ENCODE measurements at places on chromosomes 5 and 9.

DNA sequence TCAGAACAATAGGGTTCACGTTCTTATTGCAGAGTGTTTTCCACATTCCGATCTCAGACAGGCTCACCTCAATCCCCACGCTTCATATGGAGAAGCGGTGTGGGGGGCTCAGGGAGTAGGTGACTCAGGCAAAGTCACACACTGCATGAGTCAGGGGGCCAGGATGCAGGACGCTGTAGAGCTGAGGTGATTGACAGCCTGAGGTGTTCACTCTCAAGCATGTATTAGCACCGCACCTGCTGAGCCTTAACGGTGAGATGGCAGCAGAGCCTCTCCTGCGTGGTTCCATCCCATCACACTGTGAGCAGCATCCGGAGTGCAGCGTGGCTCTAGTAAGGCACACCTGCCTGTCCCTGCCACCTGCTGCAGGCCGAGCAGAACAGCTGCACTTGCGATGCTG lies 194.0 kb downstream of the IRX2 start:
- no peak for DNase-seq

DNA sequence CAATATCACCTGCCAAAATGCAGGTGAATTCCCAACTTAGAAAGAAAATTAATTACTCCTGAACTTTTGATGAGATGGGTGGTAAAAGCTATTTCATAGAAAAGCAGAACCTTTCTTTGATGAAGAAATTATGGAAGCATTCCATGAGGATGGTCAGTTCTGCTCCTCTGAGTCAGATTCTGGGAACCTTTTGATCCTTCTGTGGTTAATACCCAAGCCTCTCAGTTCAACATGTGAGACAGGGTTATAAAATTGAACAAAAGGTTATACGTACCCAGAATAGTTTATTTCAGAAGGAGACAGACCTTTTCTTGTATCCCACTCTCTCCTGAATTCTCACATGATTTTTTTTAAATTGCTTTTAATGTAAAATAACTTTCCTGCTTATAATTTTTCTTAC lies 767.6 kb upstream of the ADAMTS16 start:
- DNase-seq, result no peak

DNA sequence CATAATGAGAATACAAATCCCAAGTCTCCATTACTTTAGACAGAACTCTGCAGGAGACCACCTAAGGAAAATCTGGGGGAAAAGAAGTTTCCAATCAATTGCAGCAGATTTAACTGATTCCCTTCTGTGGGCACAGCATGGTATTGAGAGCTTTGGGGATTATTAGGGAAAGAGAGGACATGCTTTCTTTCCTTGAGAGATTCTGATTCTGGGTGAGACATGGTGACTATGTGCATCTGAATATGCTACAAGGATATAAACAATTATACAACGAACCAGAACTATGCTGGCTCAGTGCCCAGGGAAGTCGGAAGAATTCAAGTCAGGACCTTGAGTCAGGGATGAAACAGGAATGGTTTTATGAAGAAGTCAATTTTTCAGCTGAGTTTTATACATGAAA lies 183.7 kb downstream of the PDE4D start:
- no peak for DNase-seq

- DNase-seq, result no peak
Measured at GRCh38 chr9:101572316-101572715, 22.5 kb downstream of the PPP3R2 start.

- DNase-seq, result no peak
Measured at GRCh38 chr5:100519075-100519474, 16.1 kb upstream of the FAM174A start.

DNA sequence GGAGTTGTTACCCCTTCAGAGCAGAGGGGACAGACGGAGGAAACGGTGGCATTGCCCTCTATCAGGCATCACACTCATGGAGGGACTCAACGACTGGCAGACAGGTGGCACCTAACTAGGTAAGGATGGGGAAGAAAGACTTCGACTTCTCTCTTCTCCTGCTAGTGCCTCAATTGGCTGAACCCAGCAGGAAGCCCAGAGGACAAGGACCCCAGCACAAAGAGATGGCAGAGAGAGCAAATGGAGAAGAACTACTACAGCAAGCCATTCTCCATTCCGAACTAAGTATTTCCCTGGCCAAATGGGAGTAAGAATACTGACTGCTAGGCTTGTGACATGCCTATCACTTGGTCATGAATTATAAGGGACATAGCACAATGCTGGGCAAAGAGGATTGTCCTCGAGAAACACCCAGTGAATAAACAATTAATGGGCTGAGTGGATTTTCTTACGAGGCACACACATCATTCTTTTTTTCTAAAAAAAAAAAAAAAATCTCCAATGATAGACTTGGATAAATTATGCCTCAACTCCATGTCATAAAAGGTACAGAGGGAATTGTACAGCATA lies 35.3 kb upstream of the CPEB4 start:
- DNase-seq, result no peak

GRCh38 chr5:178279723-178280438 lies 47.3 kb upstream of the PHYKPL start:
- peak; percentile 24 for DNase-seq

- DNase-seq, result no peak
Measured at GRCh38 chr9:23736293-23736692, 89.7 kb downstream of the ELAVL2 start.

DNA sequence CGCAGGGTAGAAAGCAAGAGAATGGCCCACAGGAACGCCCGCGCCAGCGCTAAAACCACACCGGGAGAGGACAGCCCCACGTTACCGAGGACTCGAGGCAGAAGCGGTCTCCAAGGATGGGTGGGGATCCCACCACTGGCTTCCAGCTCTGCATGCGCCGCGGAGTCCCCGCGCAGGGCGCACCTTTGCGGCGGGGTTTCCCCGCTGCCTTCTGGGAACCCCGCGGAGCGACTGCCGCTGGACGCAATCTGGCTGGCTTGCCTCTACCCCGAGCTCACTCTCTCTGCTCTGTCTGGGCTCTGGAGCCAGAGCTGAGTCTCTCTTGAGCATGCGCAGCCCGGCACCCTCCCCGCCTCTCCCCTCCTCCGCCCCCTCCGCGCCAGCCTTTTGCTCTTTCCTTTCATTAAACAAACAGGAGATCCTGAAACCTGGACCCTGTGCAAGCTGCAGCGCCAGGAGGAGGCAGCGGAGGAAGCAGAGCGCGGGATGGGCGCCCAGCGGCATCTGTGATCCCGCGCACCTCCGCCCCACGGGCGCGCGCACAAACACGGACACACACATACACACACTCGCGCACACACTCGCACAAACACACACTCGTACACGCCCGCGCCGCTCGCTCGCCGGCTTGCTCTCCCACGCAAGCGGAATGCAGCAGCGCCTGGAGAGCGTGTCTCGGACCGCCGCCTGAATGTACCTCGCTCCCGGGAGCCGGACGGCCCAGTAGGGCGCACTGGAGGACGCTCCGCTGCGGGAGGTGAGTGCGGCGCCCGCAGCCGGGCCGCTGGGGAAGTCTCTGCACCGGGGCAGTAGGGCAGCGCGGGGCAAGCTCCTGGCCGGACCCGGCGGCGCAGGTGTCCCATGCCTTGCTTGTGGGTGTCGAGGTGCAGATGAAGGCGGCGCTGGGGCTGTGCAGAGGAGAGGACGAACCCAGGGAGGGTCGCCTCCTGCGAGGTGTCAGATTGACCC lies at the start of gene PLPPR1:
Gene PLPPR1, plus strand, starts transcription at position 382 of the 969 bp plus-strand sequence.
- no peak for DNase-seq

GRCh38 chr5:3381206-3381825 lies 214.3 kb upstream of the IRX1 start:
- no peak for DNase-seq

DNA sequence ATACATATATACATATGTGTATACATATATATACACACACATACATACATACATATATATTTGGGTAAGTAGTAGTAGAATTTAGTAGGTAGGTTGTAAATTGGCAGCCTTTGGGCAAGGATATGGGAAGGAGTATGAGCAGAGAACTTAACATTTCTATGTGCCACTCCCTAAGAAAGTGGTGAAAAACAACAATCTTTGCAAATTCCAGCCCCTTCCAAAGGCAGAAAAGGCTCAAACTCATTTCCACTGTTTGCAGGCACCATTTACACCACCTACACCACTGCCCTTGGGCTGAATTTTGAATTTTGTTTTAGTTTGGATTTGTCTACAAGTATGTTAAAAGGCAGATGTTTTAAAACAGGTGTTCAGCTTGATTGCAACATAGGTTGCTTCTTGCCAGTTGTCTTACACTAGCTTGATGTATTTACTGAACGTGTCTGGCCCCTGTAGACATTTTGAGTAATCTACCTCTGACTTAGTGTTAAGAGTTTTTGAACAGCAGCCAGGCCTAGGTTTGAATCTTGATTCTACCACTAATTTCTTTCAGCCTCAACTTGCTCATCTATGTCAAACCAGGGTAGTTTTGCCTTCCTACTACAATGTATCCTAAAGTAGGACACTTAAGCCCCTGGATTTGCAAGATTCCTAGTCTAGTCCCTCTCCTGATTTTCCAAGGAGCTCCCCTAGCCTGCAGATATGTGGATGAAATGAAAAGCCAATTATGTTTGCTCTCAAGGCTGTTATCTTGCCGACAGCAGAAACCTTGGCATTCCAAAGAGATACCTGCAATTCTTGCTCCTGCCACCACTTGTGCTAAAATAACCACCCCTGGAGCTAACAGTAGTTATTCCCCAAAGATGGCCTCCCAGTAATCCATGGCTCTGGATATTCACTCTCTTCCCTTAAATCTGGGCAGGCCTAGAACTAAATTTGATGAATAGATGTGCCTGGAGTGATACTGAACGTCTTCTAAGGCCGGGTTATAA lies 156.2 kb upstream of the SLC44A1 start:
- no peak for DNase-seq

DNA sequence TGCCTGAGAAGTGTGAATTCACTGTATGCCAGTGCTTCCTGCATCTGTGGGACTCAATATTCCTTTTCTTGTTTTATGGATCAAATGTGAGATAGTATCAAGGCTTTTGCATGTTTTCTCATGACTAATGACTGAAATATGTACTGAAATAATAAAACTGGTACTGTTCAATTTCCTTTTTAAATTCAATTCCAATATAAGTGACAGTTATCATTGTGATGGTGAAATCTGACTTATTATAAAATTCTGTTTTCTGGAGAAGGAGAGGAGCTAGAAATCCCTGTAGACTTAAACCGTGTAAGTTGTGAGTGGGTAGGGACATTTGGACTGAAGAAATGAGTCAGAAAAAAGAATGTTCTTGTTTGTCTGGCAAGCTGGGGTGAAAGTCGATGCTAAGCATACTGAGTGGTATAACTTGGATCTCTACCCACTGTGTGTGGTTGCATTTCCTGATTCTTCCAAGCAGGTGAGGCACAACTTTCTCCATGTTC lies 245.2 kb downstream of the EFNA5 start:
- DNase-seq, result no peak

DNA sequence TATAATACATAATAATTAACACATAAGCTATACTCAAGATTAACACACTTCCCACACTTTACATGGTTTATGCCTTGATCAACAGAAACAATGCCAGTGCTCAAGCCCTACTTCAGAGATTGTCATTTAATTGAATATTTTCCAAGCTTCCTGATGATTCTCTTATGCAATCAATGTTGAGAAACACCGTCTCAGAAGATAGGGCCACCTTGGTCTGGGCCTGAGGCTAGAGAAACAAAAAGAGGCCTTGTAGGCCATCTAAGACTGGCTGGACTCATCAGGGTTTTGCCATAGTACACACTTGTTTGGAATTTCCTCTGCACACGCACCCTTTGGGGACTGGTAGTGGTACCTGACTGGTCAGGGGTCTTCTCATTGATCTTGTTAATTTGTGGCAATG lies 16.3 kb downstream of the C9orf152 start:
- DNase-seq, result no peak

DNA sequence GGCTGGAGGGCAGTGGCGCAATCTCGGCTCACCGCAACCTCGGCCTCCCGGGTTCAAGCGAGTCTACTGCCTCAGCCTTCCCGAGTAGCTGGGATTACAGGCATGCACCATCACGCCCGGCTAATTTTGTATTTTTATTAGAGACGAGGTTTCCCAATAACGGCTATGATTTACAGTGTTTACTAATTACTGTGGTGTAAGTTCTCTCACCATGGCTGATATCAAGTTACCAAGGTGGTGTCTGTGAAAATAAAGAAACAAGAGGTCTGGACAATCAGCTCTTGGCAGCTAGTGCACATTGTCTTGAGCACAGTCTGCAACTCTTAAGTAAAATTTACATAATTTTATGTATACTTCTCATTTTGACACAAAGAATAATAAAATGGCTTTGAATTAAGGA lies 385.5 kb upstream of the COX7C start:
- DNase-seq, result no peak

DNA sequence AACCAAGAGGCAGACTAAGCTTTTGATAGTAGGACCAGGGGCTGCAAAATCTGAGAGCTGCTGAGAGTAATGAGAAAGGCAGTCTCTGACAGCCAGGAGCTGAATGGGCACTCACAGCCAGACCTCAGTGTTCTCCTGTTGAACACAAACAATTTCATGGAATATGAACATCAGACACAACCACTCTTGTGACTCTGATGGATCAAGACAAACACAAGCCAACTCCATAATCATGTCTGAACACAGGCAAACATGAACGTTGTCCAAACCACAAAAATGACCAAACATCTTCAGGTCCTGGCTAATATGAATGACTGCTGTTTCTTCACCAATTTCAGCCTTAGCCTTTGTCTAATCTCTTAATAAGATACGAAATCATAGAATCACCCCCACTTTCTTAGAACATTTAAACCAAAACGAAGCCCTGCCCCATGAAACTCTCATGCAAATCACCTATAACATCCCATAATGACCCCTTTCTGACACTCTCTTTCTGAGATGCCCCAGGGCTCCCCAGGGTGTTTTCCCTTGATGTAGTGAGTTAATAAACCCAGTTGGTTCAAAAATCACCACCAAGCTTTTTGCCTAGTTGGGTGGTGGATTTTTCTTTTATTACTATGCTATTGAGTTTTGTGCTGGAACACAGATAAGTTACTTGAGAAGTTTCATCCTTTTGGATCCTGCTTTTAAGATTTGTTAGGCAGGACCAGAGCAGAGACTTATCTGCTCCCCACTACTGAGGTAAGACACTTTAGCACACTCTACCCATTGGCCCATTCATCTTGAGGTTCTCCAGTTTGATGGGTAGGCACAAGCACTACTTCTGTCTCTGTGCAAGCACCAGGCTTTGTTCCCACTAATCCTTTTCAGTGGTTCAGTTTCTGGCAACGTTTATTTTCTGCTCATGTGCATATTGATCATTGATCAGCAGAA lies 5.9 kb upstream of the ERAP2 start:
- no peak for DNase-seq

DNA sequence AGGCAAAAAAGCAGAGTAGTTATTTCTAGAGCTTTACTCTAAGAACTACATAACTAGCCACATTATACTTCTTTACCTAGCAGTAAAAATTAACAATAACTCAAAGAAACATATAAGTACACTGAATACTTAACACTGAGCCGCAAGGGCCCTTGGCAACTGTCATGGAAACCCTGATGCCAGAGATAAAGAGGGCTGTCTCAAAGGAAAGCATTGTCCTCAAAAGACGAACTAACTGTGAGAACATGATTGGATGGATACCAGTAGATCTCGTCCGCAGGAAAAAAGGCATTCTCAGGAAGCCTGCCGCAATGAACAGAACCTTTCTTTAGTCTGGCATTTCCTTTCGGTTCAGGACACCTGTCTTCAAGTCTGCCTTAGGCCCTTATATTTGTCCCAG lies 379.0 kb upstream of the SLC30A5 start:
- DNase-seq, result no peak

- no peak for DNase-seq
Measured at GRCh38 chr5:76978869-76979268, 26.0 kb downstream of the CRHBP start.

GRCh38 chr9:72955126-72955455 lies 2.2 kb upstream of the ALDH1A1 start:
- DNase-seq, result no peak

Data from stimulated activated CD8-positive, alpha-beta memory T cell treated with anti-CD3 and anti-CD28 coated beads, Interleukin-15, amount 100 ng/mL, for 24 hours (primary cell).